Suppressor macrophage (primary cell): ENCODE measurements at places on chromosomes 5 and 9.

- DNase-seq = no peak
Observed at GRCh38 chr5:6502421-6502820, 53.8 kb downstream of the UBE2QL1 start.

- DNase-seq = no peak
Observed at GRCh38 chr9:38434853-38435252, 10.6 kb upstream of the IGFBPL1 start.

DNA sequence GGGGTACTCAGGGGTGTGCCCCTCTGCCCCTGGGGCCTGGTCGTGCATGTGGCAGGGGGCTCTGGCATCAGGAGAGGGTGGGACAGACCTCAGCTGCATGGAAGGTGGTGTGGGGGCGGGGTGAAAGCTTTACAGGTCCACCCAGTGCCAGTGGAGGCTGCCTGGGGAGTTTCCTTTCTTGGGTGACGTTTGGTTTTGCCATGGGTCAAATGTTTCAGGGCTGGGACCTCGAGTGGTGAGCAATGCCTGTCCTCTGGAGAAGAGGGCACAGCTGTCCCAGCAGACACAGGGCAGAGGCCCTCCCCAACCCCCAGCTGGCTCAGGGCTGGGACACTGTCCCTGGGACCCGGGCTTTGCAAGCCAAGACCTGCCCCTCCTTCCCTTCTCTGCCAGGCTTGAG is 3.6 kb downstream of the RXRA start:
- DNase-seq = peak; percentile 30

GRCh38 chr5:76224898-76225297 is 141.7 kb downstream of the SV2C start:
- peak; percentile 3 for DNase-seq

DNA sequence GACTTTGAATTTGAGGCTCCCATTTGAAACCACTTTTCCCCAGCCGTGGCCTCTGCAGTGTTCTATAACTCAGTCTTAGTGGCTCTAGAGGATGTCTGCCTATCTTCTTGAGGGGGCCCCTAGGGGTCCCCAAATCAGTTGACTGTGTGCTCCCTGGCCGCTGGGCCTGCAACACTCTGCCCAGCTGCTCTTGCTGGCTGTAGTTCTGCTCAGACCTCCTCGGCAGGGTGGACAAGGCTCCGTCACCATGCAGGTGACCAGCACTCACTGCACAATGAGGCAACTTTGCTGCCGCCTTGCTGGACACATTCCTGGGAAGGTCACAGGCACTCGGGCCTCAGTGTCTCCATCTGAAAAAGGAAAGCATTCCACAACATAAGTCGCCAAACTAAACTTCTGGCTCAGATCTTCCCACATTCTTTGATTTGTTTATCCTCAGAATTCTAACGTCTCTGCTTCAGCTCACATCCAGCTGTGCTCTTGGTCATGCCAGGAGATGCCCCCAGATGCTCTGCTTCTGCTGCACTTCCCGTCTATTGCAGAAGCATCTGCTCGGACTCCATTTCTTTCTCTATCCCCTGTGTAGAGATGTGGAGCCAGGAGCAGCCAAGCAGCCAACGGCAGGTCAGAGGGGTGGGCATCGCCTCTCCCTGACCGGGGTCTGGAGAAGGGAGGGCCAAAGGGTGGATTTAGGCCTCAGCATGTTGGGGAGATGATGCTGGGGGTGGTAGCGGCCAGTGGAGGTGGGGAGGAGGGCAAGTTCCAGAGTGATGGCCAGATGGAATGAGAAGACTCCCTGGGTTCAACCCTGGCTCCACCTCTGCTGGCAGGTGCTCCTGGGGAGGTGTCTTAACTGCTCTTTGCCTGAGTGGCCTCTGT is 133.6 kb downstream of the MVB12B start:
- no peak for DNase-seq

- no peak for DNase-seq
Observed at GRCh38 chr5:67969176-67969575, 246.4 kb upstream of the PIK3R1 start.

DNA sequence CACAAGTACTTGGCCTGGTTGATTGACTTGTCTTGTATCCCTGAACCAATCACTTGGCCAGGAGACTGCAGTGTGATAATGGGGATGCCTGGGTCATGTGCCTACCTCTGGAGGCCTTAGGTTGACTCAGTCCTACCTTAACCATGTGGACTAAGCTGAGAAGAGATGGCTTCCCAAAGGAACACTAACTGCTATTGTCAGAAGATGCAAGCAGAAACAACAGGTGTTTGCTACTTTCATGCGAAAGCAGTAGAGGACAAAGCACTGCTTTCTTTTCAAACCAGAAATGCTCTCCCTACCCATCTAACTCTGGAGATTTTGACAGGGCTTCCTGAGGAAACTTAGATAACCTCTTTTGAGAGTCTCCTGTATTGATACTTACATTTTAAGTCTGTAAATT is 22.9 kb downstream of the CDK7 start:
- DNase-seq = no peak

DNA sequence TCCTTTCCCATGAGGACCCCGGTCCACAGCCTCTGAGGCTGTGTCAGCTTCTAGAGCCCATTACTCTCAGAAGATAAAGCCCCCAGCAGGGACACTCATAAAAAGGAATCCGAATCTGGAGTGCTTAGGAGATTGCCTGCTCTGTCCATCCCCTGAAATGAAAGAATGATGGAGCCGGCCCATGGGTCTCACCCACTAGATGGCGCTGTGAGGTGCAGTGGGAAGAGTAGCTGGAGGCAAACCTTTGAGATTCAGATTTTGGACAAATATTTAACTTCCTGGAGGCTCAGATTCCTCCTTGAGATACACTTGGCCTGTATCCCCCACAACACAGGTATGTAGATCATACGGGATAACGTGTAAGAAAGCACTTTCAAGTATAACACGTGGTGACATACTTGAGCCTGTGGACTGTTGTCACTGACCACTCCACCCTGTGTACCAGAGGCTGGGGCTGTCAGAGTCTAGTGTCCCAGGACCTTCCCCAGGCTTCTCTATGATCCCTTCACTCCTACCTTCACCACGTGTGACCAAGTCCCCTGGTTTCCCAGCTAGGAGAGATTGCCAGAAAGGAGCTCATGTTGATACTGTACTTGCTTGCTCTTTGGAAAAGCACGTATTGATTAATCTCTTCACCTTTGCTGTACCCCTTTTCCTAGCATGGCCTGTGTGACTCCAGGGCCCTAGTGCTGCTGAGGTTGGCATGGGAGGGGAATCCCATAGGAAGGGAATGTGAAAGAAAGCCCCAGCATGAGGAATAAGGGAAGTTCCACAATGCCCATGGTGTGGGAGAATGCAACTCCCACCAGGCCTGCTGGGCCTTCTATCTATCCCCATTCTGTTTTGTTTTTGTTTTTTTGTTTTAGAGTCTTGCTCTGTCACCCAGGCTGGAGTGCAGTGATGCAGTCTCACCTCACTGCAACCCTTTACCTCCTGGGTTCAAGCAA is 32.1 kb downstream of the TRMO start:
- peak; percentile 55 for DNase-seq

- DNase-seq = no peak
Observed at GRCh38 chr9:134571326-134571931, 70.2 kb upstream of the COL5A1 start.
